Fibroblast of upper back skin (primary cell): ENCODE measurements at places on chromosomes 4 and X.

- no peak for DNase-seq
These were observed 96.2 kb downstream of the CDS1 start for GRCh38 chr4:84678976-84679744.

DNA sequence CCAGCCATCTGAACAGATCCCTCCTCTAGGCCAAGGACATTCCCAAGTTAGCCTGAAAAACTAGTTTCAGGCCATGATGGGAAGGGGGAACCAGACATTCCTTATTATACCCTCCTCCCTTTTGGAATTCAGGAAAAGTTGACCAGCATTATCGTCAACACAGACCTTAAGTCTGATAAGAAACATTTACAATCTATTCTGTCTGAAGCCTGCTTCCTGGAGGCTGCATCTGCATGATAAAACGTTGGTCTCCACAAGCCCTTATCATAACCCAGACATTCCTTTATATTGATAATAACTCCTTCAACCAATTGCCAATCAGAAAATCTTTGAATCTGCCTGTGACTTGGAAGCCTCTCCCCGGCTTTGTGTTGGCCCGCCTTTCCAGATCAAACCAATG is 44.3 kb downstream of the EFHC2 start:
- DNase-seq = no peak

DNA sequence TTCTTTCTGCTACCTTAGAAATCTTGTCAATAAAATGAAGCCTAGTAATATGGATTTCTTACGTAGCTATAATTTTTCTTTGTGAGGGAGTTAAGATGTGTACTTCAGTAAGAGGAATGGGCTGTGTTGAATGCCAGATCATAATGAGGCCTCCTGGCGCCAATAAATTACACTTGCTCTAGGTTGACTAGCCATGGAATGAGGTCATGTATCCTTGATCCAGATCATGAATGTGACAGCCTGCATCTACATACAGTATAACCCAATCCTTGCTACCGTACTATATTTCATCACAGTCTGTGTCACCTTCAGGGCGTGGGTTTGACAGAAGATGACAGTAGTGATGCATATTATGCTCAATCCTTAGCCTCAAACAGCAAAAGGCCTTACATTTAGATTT is 36.2 kb downstream of the NHS start:
- no peak for DNase-seq

GRCh38 chr4:102799816-102800215 is 27.5 kb downstream of the UBE2D3 start:
- peak; percentile 84 for DNase-seq

- DNase-seq = no peak
These were observed 307.0 kb upstream of the HS3ST1 start for GRCh38 chr4:11735651-11736050.

- DNase-seq = no peak
These were observed 61.1 kb downstream of the HDX start for GRCh38 chrX:84441143-84441542.

DNA sequence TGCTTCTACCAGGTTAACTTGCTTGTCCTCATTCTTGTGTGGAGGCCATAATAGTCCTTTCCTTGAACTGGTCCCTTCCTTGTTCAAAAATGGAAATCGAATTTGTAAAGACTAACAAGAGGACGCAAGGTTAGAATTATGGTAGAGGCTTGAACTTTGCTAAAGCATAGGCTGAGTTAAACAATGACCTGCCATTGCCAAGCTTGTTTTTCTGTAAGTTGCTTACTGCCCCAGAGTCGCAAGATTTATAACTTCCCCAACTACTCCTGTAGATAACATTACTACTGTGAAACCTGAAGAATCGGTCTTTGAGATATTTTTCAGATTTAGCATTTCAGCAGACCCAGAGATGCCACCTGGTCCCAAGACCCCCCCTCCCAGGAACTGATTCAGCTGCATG is 45.3 kb downstream of the RAB33B start:
- DNase-seq = no peak
